Chondrocyte (in vitro differentiated cells): ENCODE measurements at places on chromosomes 12 and 14. TPM values are rescaled to one million over a fixed set of nuclear protein-coding genes. Genes with fewer than 3 reads are reported as not detected.

GRCh38 chr12:1360441-1361210 lies 233.8 kb downstream of the FBXL14 start:
- no peaks in the 10 kb centered on the region for H3K27me3 ChIP-seq
- H3K36me3 ChIP-seq, result no peaks in the 10 kb centered on the region
- no peak overlapping the region for H3K4me3 ChIP-seq
- peaks cover 46% of the 10 kb centered on the region for H3K4me1 ChIP-seq

GRCh38 chr12:9750276-9751203 lies 10.2 kb downstream of the CD69 start:
- peaks cover 8% of the 10 kb centered on the region for H3K27me3 ChIP-seq
- H3K27ac ChIP-seq, result no peak overlapping the region
- H3K4me1 ChIP-seq, result peaks cover 3% of the 10 kb centered on the region
- H3K36me3 ChIP-seq, result no peaks in the 10 kb centered on the region

The AQP6 gene
- not detected in 3 replicates for total RNA-seq

The PSMC6 gene
- 58.2 to 76.9 TPM (median 66.4 TPM) in 3 replicates for total RNA-seq
